Cardiac ventricle fibroblast (primary cell): ENCODE measurements at places on chromosomes 11 and 22. TPM values are rescaled to one million over a fixed set of nuclear protein-coding genes. Genes with fewer than 3 reads are reported as not detected.

SNX32 gene
- total RNA-seq: 3.4 and 3.9 TPM in 2 replicates

NPAS4 gene
- total RNA-seq: not detected in 2 replicates

SLC22A9 gene
- not detected in 2 replicates for total RNA-seq

CNTF gene
- total RNA-seq: 0.73 and 1.9 TPM in 2 replicates

EHF gene
- total RNA-seq: not detected in 2 replicates

CLDN5 gene
- total RNA-seq: 43.7 and 50.2 TPM in 2 replicates

NRXN2 gene
- 15.3 and 15.9 TPM in 2 replicates for total RNA-seq

TRIM77 gene
- total RNA-seq: not detected in 2 replicates
